ENCODE measurements at places on chromosomes 7 and 10. TPM values are rescaled to one million over a fixed set of nuclear protein-coding genes. Genes with fewer than 3 reads are reported as not detected.

- no peak for ATAC-seq
These were observed 16.9 kb downstream of the TSPAN15 start for GRCh38 chr10:69467928-69468750.

Gene IL15RA
- total RNA-seq, result 21.9 TPM

GRCh38 chr10:43728425-43728824 is 79.7 kb upstream of the ZNF32 start:
- no peak for ATAC-seq

DNA sequence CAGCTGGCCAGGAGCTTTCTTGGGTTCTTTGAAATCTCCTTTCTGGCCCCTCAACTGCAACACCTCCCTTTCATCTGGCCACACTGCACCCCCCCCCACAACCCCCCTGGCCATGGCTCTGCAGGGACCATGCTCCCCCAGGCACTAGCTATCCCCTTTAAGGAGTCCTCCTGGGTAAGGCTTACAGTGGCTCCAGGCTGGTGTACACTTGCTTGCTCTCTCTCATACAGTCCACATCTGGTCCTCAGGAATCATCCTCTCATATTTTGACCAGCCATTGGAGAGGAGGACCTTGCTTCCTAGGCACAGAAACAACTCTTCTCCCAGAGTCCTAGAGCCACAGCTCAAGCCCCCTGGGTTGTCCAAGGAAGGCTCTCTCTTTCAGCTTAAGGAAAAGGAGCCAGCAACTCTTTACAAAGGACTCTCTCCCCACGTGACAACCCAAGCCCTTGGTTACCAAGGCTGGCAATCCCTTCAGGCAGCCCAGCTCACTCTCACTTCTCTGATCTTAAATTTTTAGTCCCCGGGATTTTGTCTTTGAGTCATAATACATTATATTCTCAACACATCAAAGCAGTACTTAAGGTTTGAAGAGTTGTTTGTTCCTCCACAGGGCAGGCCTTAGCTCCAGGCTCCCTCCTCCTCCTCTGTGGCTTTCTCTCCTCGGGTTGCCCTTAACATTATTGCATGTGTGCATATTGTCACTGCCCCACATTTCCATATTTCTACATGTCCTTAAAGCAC is 9.9 kb downstream of the GARIN1A start:
- ATAC-seq, result no peak

- peak; percentile 97 for ATAC-seq
These were observed at the start of gene KIAA1549 for GRCh38 chr7:138981332-138982203. Gene KIAA1549 (minus strand): TSS chr7:138981389. CDS start chr7:138981269, 120 bp downstream.

Gene PDZD7
- 0.54 TPM for total RNA-seq

Gene SCIN
- 2.2 TPM for total RNA-seq

DNA sequence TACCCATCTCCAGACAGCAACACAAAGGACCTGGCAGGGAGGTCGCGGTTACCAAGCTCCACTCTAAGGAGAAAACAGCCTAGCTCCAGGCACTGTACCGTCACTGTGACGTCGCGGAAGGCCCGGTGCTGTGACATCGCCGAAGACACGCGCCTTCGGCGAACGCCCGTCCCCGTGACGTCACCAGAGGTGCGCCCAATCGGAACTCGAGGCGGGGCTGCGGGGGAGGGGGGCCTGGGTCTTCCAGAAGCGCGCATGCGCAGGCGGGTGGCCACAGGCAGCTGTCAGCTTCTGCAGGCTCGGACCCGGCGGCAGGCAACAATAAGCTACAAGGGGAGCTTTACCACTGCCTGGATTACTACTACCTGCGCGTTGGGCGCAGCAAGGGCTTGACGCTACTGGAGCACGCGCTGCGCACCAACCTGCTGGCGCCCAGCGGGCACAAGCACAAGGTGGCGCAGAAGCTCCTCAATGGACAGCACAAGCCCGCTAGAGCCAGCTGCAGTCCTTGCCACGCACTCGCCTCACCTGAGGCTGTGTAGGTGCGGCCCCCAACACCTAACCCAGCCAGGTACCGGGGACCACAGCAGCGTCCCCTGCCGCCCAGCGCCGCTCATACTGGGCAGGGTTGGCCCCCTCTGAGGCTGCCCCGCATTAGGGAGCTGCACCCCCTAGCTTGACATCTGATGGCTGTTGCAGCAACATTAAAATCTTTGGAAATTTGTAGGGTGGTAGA is 208.4 kb downstream of the TPST1 start:
- ATAC-seq, result peak; percentile 85

DNA sequence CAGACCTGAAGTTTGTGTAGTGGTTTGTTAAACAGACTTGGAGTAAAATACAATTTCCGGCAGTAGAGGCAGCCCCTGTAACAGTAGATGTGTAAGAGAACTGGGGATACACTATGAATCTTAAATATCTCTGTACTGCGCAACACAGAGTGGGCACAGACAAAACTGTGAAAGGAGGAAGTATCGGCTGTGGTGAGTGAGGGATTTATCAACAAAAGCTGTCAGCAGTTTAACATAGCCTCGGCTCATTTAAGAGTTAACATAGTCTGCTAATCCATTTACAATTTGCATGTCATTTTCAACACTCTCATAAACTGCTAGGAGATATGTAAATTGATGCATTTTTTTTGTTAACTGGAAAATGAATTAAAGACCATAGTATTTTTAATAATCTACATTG is 225.2 kb downstream of the ZWINT start:
- ATAC-seq, result no peak

Gene DGKI
- total RNA-seq, result 4.8 TPM

Gene RBM48
- total RNA-seq, result 9.5 TPM

DNA sequence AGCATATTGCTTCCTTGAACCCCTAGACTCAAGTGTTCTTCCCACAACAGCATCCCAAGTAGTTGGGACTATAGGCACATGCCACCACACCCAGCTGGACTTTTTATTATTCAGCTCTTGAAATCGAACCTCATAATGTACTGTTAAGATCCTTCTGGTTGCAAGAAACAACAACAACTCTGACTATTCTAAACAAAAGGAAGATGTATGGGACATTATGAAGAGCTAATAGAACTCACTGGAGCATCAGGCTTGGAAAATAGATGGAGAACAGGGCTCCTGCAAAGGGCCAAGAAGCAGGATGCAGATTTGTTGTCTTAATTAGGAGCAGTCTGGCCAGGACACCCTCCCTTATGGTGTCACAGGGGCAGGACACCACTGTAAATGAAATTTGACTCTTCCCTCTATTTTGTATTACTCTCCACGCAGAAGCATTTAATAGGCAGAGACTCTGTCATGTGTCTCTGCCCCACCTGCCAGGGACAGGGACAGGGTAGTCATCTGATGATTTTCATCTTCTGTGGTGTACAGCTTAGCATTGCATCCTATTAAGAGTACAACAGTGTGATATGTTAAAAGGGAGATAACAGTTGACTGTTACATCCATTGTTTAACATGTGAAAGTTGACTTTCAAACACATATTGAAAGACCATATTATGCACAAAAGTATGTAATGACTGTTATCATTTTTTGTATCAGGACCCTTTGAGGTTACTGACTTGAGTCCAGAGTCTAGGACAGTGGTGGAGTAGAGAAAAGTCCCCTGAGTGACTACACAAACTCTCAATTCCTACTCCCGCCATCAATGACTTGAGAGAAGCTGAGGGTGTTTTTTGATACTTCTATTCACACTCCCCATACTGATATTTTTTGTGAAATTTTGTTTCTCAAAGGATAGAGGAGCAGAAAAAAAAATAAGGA is 157.3 kb downstream of the LRRC4 start:
- no peak for ATAC-seq

Gene CALML3
- total RNA-seq, result not detected

- ATAC-seq, result no peak
These were observed 123.4 kb downstream of the ATE1 start for GRCh38 chr10:121804460-121804859.

- ATAC-seq, result no peak
These were observed 44.9 kb downstream of the SPDYE5 start for GRCh38 chr7:75536940-75537538.

GRCh38 chr10:60403168-60403873 is 13.6 kb upstream of the ANK3 start:
- ATAC-seq, result no peak

DNA sequence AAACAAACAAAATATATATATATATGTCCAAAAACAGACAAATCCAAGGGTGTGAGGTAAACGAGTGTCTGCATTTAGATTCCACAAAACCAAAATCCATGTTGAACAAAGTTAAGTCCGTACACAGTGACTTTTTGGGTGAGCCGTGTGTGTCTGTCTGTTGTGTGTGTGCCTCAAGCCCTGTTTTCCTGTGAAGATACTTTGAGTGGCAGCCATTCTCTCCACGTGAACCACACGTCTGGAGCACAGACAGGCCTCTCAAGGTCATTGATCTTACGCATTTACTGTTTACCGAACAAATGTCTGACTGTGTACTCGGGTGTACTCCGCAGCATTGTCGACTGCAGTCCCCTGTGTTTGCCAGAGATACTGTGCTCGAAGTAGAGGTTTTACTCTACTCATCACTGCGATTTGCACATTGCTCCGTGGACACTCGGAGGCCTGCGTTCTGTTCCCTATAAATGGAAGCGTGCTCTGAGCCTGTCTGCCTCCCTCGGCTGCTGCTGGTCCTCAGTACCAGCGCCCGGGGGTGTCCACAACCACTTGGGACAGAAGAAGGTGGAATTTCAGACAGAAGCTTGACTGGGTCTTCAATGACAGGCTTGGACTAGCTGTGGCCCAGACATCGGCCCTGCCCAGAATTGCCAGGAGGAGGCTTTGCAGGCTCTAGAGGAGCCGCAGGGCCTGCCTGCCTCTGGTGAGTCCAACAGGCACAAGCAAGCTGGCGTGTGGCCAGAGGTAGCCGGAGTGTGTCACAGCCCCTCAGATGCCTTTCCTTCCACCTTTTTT is 22.1 kb downstream of the CYP17A1 start:
- peak; percentile 47 for ATAC-seq

Gene SHH
- not detected for total RNA-seq

- ATAC-seq, result peak; percentile 48
These were observed 26.1 kb downstream of the MYPN start for GRCh38 chr10:68135362-68135761.

Gene TSPAN33
- 15.5 TPM for total RNA-seq

Gene SLC26A3
- 13.1 TPM for total RNA-seq

DNA sequence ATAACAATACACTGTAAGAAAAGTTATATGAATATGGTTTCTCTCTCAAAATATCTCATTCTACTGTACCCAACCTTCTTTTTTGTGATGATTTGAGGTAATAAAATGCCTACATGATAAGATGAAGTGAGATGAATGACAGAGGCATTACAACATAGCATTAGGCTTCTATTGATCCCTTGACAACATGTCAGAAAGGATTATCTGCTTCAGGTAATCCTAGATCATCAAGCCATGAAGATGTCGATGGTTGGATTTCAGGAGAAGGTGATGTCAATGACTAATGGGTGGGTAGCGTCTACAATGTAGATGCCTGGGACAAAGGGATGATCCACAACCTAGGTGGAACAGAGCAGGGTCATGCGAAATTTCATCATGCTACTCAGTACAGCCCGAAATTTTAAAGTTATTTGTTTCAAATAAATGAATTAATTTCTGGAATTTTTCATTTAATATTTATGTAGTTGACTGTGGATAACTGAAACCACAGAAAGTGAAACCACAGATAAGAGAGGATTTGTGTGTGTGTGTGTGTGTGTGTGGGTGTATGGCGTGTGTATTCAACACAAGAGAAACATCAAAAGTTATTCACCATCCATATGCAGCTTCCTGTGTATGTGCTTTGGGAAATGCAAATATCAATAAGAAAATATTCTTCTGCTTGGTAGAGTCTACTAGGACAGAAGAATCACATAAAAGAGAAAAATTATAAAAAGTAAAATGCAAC is 77.0 kb downstream of the MAGI2 start:
- ATAC-seq, result no peak

Gene SYNPO2L
- total RNA-seq, result 0.16 TPM

Gene NUTM2B
- total RNA-seq, result 1.2 TPM

Gene OSBPL3
- total RNA-seq, result 11.4 TPM

DNA sequence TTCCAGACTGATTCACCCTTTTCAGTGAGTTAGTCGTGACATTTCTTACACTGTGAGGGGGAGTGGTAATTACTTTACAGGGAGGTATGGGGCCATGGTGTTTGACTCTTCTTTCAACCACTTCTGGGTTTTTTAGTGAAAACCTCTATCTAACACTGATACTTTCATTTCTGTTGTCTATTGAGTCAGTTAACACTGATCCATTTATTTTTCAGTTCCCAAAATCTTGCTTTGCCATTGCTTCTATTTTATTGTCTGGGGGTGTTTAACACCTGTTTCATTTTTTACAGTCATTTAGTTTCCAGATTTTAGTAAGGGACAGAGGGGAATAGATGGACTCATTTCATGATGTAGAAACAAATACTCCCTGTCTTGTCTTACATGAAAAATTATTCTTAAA is 61.5 kb downstream of the HELLS start:
- no peak for ATAC-seq

DNA sequence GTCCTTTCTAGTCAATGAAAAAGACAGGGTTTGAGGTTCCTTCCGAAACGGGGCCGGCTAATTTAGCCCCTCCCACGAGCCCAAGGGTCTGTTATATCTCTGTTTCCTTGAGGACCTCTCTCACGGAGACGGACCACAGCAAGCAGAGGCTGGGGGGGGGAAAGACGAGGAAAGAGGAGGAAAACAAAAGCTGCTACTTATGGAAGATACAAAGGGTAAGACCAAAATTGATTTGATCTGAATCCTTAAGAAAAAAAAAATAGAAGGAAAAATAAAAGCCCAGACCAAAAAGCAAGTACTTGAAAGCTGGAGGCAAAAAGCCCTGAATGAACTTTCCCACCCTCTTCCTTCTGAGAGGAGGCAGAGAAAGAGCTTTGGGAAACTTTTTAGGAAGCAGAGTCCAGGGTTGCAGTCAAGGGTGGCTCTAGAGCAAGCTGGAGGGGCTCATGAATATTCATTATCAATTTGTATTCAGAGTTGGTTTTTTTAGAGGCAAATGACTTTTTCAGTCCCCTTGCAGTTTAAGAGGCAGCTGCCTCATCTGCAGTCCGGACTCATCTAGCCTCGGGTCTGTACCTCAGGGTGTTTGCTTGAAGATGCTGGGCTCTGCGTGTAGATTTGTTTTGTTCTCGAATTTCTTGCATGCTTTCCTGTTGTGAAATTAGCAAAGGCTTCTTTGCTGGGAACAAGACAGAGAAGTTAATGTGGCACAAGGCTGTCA is at the start of gene ENTPD1:
ENTPD1 (plus strand) TSS at position 123 of the 721 bp plus-strand sequence; CDS start at position 200, 77 bp downstream.
- ATAC-seq, result peak; percentile 48

GRCh38 chr10:607545-608185 is 81.8 kb downstream of the DIP2C start:
- ATAC-seq, result no peak

- ATAC-seq, result no peak
These were observed 11.4 kb downstream of the TCAF1 start for GRCh38 chr7:143890558-143890957.

DNA sequence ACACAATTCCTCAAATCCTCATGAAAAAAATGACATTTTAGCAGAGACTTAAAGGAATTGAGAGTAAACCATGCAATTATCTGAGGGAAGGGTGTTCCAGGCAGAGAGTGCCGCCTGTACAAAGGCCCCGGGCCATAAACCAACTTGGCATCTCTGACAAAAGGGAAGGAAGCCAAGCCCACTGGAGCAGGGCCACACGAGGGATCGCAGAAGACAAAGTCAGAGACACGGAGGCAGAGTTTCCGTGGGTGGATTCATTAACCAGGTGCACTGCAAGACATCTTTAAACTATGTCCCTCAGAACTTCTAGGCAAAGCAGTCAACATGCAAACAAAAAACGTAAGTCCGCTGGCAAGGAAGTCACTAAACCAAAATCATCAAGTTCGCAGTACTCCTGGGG is 92.0 kb downstream of the SFMBT2 start:
- no peak for ATAC-seq

GRCh38 chr10:7986851-7987250 is 67.6 kb upstream of the GATA3 start:
- ATAC-seq, result no peak

Gene CCL24
- total RNA-seq, result not detected

Gene NEURL1
- not detected for total RNA-seq

Measured in gastroesophageal sphincter (tissue), 4 donors.